Natural killer cell (primary cell): ENCODE measurements at places on chromosomes 4 and X. TPM values are rescaled to one million over a fixed set of nuclear protein-coding genes. Genes with fewer than 3 reads are reported as not detected.

C4orf54 gene
- total RNA-seq = not detected

PRSS12 gene
- not detected for total RNA-seq

XAGE1A gene
- total RNA-seq = not detected

TLL1 gene
- total RNA-seq = not detected

FMR1 gene
- total RNA-seq = 147 TPM

SOWAHB gene
- total RNA-seq = not detected

TMEM271 gene
- not detected for total RNA-seq

NALF2 gene
- total RNA-seq = not detected

PPP1R2C gene
- not detected for total RNA-seq

HPSE gene
- 1.5 TPM for total RNA-seq
